Femur (tissue), 1 donor: ENCODE measurements at places on chromosomes 13 and 19.

DNA sequence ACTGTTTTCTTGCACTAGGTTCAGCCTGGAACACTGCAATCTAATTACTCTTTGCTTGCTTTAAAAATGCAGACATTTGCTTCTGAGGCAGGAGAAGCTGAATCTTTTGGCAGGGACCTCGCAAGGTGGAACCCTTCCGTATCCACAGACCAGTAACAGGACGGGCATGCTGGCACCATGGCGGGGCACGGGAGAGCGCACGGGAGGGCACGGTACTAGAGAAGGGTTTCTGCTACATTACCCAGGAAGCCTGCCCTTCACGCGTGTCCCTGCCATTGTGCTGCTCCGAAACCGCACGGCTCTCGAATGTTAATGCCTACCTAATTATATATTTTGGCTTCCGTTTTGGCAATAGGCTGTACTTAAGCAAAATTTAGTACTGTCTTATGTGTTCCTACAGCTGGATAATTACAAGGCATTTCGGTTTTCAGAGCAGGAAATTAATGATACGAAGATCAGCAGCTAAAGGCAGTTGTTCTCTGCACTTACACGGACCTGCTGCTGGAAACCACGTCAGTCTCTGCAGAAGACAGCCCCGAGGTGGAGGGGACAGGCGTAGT is 430.4 kb downstream of the IRS2 start:
- no peak for DNase-seq

DNA sequence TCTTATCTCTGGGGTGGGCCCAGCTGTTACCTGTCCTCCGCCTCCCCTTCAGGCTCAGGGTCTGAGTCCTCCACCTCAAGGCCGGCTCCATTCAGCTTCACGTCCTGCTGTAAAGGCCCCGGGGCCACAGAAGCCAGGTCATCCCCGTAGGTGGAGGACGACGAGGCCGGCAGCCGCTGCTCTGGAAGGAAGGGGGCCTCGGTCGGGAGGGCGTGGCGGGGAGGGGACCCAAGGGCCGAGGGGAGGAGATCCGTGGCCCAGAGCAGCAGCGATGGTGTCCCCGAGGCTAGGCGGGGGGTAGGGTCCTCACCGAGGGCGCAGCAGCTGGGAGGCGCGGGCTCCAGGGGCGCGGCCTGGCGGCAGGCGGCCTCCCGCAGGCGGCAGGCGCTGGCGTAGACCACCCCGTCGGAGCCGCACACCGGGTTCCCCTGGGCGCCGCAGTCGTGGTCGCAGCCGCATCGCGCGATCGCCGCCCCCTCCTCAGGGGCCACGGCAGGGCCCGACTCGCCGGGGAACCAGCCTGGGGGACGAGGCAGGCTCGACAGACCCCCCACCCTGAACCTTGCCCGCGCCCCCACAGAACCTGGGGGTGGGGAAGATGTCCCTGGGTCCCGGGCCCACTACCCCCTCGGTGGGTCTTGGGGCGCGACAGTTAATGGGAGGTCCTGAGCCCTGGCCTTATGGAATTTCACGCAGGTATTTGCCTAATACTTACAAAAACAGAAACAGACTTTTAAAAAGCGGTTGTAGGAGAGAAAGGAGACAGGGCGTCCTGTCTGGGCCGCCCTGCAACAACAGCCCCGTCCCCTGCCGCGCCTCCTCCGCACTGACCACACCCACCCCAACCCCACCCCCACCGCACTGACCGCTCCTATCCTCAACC is 7.6 kb downstream of the F2RL3 start:
- DNase-seq: no peak

- DNase-seq: no peak
Observed at GRCh38 chr19:35206379-35206778, 22.2 kb downstream of the FAM187B start.

- DNase-seq: peak; percentile 96
Observed at GRCh38 chr19:46717034-46717715, at the start of gene PRKD2. Gene PRKD2 (minus strand): TSS chr19:46717114. CDS start chr19:46716370, 744 bp downstream.

GRCh38 chr13:20831933-20832332 is 58.2 kb upstream of the EEF1AKMT1 start:
- DNase-seq: no peak

DNA sequence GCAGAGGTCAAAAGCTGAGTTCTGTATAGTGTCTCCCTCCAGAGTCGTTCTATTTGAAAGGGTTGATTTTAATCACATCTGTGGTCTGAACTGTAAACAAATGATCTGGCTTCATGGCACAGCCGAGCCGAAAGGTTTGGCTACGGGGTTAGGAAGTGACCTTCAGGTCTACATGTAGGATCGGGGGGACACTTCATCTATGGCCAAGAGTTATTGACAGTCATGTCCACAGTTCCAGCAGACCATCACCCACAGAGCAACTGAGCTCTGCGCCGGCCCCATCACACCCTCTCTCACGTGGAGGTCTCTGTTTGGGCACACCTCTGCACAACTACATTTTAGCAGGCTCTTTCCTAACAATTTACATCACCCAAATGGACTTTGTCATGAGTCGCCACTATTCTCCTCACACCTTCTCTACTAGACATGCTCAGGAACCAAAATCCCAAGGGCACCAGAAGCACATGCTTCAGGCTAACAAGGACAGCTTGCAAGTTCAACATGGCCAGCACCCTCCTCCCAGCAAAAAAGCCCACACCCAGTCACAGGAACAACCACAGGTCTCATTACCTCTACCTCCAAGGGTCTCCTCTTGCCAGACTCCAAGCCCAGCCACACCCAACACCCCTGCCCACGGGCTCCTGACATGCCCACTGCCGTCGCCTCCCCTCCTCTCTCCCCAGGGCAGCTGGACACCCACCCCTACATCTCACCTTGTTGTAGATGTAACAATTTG is 36.1 kb upstream of the EPHX3 start:
- no peak for DNase-seq

DNA sequence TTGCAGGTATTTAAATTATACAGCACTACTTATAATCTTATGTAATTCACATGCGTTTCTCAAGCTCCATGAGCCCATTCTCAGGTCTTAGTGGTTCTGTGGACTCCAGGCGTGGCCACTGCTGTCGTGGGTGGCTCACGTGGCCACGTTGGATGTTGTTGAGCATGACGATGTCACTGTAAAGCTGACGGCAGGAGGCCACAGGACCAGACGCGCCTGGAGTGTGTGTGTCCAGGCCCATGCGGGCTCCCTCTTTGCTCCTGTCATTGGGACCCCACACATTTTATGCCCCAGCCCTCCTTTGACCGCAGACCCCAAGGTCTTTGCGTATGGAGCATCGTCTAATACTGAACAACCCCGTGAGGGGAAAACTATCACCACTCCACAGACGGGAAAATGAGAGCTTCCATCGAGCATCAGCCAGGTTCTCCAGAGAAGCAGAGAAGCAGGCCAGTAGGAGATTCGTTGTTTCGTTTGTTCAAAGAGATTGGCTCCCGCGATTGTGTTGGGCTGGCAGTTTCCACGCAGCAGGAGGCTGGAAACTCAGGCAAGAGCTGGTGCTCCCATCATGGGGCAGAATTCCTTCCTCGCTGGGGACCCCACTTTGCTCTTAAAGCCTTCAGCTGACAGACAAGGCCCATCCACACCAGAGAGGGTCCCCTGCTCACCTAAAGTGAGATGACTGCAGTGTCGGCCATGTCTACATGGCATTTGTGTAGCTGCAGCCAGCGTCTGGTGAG is 129.3 kb upstream of the SPACA7 start:
- no peak for DNase-seq

- DNase-seq: no peak
Observed at GRCh38 chr19:3766520-3766919, 4.0 kb downstream of the MRPL54 start.

DNA sequence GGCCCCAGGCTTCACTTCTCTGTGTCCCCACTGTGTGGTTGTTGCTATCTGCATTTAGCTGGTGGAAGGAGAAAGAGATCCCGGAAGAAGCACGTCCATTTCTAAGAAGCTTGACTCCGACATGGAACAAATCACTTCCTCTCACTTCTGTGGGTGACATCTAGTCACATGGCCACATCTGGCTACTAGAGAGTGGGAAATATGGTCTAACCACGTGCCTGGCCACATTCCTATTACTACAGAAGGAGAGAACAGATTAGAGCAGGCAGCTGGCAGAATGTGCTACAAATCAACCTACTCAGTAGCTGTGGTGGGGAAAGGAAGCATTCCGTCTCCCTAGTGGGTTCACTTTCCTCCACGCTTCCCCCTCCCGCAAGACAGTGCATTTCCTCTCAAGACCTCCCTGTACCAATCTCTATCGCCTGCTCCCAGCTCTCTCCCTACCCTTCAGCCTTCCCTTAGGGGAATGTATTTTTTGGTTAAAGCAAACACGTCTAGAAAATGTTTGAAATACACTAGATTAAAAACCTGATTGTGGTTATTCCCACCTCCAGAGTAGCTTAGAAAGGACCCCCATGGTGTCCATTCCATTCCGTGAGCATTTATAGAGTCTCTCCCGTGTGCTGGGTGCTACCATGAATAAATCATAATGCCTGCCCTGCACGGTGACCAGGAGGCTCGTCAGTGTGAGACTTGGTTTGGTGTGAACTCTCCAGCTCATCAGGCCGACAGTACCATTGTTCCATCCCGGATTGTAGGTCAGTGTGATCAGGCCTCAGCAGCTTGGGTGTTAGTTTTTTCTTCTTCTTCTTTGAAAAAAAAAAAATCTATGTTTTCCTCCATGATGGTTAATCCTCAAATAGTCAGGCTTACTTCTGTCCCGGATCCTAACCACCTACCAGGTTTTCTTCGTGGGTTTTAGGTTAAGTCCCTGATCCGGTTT is 8.0 kb upstream of the AMER2 start:
- DNase-seq: no peak

DNA sequence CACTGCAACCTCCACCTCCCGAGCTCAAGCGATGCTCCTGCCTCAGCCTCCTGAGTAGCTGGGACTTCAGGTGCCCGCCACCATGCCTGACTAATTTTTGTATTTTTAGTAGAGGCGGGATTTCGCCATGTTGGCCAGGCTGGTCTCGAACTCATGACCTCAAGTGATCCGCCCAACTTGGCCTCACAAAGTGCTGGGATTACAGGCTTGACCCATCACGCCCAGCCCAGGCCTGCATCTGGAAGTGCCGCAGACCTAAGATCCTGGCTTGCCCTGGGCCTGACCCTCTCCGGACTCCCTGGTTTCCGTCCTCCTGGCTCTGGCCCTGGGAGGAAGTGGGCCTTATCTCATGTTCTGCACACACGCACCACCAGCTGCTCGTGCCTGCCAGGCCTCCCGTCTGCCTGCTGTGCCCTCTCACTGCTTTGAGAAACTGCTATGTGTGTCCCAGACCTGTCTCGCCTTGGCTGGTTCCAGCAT is 4.7 kb upstream of the PTGIR start:
- DNase-seq: no peak

DNA sequence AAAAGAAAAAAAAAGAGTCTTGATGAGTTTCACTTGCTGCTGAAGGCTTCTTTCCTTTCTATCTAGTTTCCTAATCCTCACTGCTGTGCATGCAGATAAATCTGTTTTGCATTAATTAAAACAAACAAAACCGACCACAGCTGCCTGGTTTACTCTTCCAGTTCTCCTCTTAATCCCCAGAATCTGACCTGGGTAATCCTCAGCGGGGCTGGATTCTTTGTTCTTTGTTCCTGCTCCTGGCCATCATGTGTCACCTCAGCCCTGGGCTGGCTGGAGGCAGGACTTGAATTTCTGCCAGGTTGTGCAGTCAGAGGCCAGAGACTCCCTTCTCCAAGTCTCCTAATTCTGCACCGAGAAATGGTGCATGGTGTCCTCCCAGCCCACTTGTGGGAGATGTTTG is 52.2 kb upstream of the CYP4F8 start:
- no peak for DNase-seq

DNA sequence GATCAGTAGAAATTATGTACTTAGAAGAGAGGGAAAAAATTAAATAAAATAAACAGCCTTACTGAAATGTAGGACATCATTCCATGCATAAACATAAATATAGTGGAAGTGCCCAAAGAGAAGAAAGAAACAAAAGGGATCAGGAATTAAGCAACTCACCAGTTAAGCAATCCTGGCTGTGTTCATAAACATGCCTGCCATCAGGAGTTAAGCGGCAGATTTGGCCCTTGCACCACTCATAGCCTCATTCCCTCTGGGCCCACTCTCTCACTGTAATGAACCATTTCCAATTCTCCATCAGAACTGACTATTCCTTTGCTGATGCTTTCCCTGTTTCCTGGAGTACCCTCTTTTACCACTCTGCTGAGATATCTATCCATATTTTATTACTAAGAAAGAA is 281.4 kb downstream of the LHFPL6 start:
- no peak for DNase-seq

- no peak for DNase-seq
Observed at GRCh38 chr13:50916701-50917184, 7.2 kb downstream of the RNASEH2B start.

DNA sequence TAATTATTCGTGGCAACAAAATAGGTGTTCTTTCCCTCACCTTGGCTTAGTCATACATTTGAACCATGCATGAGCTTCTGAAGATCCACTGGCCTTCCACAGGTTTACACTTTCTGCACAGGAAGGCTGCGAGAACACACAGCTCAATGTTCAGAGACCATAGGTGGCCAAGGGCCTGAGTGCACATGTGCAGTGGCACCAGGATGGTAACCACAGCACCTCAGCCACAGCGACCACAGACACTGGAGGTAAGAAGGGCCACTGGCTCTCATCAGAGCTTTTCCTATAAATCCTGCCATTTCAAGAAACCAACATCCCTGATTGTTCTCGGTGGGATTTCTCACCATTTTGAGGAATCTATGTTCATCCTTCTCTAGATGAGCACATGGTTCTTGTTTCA is 1.6 kb downstream of the DCLK1 start:
- DNase-seq: no peak

DNA sequence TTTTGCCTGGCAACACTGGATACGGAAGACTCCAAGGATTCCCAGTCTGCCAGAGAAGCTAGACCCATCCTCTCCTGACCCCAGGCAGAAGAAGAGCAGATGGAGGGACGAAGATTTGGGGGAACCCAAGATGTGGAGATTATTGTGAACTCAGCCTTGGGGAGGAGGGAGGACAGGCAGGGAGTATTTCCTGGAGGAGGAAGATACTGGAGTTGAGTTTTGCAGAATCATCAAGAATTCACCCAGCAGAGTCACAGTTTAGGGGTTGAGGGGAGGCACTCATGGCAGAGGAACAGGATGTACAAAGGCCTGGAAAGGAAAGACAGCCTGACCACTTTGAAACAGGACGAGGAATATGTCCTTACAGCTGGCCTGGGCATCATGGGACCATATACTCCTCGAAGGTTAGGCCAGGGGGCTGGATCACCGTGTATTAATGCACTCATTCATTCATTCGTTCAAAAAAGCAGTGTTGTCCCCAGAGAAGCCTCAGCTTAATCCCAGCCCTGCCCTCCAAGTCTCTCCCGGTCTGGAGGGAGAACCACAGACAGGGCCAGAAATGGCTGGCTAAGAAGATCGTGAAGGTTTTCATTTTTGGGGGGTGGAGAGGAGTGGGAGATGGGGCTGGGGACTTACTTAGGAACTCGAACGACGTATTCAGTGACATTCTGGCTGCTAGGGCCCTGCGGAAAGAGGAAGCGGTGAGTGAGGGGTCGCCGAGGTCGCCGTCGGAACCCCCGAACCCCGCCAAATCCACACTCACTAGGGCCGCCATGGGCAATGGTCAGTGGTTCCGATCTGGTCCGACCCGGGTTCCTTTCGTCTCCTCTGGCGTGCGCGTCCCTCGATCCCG is 517 bp downstream of the GTF2F1 start:
- no peak for DNase-seq
